Cortex of kidney (tissue), 1 donor: ENCODE measurements at places on chromosomes 6 and 20.

DNA sequence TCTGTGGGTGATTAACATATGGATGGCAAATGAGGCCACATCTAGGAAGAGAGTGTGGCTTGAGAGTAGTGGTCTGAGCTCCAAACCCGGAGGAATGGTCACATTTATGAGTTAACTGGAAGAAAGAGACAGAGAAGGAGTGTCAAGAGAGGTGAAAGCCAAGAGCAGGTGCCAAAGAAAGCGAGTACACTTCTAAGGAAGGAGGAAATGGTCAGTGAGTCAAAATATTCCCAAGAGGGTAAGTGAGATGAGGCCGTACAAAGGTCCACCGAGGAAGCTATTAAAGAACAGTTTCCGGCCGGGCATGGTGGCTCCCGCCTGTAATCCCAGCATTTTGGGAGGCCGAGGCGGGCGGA is 104.5 kb upstream of the RNF24 start:
- DNase-seq, result no peak

GRCh38 chr6:148723484-148723883 is 23.3 kb upstream of the UST start:
- no peak for DNase-seq

GRCh38 chr6:135600931-135601330 is 103.4 kb upstream of the AHI1 start:
- DNase-seq, result no peak

DNA sequence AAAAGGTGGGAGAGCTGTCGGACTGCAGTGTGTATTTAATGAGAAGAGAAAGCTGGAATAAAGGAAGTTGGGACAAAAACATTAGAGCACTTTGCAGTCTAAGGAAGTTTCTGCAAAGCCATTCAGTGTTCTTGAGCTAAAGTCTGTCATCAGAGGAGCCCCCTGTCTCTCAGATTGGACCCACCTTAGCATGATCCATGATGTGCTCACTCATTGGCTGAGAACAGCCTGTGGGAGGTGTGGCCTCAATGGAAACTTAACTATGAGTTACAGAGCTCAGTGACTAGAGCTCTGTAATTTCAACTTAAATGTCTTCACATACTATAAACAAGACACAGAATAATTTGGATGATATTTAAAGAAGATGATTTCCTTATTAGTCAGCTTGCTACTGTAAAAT is 437.0 kb downstream of the BTBD3 start:
- DNase-seq, result no peak

DNA sequence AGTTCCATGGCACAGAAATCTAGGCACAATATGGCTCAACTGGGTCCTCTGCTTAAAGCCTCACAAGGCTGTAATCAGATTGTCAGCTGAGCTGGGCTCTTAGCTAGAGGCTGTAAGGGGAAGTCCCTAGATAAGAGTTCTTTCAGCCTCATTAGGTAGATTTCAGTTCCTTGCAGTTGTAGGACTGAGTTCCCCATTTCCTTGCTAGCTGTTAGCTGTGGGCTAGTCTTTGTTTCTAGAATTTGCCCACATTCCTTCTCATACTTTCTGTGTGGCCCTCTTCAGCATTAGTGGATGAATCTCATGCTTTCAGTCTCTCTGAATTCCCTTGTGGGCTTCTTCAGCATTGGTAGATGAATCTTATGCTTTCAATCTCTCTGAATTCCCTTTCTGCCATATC is 71.0 kb upstream of the MRAP2 start:
- DNase-seq, result no peak

DNA sequence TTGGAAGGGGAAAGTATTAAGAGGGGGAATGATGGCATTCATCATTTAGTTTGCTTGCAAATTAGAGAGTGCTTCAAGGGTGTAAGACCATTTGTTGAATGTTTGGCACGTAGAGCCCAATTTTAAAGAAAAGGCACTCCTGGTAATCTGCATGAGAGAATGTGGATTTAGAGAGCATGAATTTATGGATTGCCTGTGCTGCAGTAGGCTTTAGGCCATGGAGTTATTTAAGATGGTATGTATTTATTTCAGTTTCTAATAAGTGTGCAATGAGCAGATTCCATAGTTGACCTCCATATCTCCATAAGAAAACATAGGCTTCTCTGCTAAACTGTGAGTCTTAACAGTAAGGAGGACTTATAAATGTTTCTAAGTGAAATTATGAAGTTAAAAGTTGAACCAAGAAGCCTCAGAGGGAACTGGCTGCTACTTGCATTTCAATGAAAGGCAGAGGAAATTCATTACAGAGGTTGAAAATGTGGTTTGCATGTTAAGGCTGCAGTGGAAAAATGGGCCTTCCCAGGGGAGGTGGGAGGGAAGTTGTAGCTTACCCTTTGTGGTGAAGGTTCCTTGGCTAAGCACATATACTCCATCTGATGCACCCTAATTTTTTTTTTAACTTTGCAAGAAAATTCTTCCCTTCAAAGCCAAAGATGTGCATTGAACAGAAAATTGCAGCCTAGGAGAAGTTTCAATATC is 134.2 kb downstream of the CARMIL1 start:
- no peak for DNase-seq

GRCh38 chr6:35402136-35402855 is 49.8 kb upstream of the FANCE start:
- no peak for DNase-seq

GRCh38 chr6:130303431-130303830 is 62.4 kb upstream of the TMEM200A start:
- no peak for DNase-seq

DNA sequence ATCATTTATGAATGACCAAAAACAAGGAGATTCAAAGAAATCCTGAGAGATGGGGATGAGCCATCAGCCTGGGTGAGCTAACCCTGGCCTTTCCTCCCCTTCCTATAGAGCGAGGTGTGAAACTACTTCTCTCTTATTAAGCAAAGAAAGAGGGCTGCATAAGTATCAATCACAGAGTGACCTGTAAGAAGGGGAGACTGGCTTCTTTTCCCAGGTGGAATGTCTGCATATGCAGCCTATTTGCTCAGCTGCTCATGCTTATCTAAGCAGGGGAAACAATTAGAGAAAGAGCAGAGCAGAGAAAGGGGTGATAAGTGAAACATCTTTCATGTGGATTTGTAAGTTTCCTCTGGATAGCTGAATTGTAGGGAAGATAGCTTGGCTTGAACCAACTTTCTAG is 160.0 kb downstream of the PKHD1 start:
- DNase-seq, result no peak

GRCh38 chr6:16482702-16483314 is 244.4 kb downstream of the GMPR start:
- no peak for DNase-seq

DNA sequence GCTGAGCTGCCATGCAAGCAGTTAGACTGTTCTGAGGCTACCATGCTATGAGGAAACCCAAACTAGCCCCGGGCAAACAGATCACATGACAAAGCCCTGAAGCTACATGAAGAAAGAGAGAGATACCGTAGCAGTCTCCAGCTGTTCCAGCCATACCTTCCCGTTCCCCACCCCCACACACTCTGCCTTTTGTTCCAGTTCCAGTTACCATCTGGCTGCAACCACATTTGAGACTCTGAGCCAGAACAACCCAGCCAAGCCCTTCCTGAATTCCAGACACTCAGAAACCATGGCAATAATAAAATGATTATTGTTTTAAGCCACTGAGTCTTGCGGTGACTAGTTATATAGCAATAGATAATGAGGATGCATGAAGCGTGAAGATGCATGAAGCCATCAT is 28.3 kb downstream of the RIN2 start:
- no peak for DNase-seq

DNA sequence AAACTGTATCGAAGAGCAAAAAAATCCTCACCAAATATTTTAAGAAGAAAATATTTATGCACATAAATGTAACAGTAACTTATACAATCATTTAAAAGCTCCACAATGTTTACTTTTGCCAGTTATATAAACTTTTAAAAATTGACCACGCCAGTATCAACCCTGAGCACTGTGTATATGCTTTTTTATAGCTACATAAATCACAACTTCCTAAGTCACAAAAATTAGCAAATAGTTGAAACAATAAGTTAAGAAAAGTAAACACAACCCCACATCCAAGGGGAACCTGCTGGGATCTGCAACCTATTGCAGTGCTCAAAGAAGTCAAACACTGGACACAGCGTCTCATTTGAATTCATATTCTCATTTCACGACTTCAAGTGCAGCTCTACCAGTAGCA is 89.8 kb upstream of the DST start:
- DNase-seq, result no peak

DNA sequence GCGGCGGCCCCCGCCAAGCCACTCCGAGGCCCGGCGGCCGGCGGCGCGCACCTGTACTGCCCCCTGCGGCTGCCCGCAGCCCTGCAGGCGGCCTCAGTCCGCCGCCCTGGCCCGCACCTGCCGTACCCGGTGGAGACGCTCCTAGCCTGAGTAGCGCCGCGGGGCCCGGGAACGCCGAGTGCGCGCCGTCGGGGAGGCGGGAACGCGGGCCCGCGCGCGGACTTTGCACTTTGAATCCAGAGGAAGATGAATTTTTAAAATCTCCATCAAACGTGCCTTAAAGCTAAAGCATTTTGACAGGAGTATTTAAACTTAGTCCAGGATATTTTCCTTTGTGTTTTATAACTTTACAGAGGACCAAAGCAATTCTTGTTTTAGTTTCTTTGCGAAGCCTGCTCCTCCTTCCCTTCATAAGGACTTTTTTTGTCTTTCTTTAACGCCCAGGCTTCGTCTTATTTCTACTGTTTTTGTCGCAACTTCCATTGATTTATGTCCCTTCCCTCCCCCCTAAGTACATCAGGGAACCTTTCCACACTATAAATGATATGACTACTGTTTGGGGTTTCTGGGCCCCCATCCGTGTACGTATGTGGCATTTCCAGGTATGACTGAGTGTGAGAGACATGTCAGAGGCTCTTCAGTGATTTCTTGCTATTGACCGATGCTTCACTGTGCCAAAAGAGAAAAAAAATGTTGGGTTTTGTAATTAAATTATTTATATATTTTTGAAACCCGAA is 2.0 kb downstream of the FOXQ1 start:
- DNase-seq, result no peak

DNA sequence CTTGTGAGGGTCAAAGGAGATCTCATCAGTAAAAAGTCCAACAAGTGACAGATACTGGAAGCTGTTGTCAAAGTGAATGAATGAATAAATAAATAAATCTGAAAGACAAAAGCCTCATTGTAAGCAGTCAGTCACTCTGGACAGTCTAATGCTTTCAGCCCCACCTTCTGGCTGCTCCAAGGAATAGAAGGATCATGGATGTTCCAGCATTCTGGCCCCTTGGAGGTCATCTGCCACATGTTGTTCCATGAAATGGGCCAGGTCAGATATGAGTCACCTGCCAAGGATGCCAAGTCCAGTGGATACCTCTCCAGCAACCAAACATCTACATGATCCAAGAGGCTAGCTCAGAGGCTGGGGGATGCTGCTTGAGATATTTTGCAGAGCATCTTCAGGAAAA is 185.6 kb downstream of the BMP7 start:
- DNase-seq, result no peak

GRCh38 chr6:75480425-75480824 is 13.2 kb downstream of the FILIP1 start:
- no peak for DNase-seq

GRCh38 chr6:159255434-159255951 is 86.3 kb downstream of the FNDC1 start:
- no peak for DNase-seq

- no peak for DNase-seq
Observed at GRCh38 chr6:111818539-111819226, 54.6 kb downstream of the FYN start.

GRCh38 chr20:61958773-61959700 is 106.6 kb downstream of the TAF4 start:
- DNase-seq, result no peak

GRCh38 chr6:91626911-91627310 is 1040.0 kb upstream of the MAP3K7 start:
- no peak for DNase-seq

GRCh38 chr6:26158076-26158580 is 70.9 kb downstream of the HFE start:
- no peak for DNase-seq

GRCh38 chr6:158662954-158663624 is 13.2 kb downstream of the SYTL3 start:
- DNase-seq, result no peak

DNA sequence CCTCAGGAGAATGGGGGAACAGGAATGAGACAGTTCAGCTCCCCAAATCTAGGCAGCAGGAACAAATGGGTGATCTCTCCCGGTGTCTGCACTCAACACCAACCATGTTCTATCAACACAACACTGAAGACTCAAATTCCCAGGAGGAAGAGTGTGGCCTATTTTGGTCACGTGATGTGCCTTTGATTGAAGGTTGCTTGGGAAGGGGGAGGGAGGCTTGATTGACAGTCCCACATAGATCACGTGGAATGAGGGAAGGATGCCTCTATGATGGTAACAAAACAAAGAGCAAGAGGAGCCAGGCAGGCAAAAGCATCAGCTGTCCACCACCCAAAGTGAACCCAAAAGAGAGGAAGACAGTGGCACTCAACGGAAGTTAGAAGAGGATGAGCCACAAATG is 364.8 kb downstream of the KIF16B start:
- DNase-seq, result no peak

DNA sequence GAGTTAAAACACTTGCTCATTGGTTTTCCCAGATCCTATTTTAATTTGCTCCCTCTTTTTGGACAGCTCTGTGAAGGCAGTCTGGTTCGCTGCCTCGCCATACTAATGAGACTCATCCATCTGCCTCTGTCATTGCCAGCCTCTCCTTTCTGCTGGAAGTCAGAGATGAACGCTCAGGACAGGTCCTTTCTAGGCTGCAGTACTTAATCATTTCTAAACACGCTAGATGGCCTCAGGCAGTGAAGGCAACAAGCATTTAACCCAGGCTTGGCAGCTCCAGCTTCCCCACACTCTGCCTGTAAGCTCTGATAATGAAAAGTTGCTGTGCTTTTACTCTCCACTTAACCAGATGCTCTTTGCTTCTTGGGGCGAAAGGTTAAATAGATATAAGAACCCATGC is 286.7 kb upstream of the POU3F2 start:
- DNase-seq, result no peak

- DNase-seq, result no peak
Observed at GRCh38 chr6:98724537-98724936, 109.8 kb upstream of the POU3F2 start.

GRCh38 chr20:12966468-12967085 is 42.2 kb upstream of the SPTLC3 start:
- no peak for DNase-seq

DNA sequence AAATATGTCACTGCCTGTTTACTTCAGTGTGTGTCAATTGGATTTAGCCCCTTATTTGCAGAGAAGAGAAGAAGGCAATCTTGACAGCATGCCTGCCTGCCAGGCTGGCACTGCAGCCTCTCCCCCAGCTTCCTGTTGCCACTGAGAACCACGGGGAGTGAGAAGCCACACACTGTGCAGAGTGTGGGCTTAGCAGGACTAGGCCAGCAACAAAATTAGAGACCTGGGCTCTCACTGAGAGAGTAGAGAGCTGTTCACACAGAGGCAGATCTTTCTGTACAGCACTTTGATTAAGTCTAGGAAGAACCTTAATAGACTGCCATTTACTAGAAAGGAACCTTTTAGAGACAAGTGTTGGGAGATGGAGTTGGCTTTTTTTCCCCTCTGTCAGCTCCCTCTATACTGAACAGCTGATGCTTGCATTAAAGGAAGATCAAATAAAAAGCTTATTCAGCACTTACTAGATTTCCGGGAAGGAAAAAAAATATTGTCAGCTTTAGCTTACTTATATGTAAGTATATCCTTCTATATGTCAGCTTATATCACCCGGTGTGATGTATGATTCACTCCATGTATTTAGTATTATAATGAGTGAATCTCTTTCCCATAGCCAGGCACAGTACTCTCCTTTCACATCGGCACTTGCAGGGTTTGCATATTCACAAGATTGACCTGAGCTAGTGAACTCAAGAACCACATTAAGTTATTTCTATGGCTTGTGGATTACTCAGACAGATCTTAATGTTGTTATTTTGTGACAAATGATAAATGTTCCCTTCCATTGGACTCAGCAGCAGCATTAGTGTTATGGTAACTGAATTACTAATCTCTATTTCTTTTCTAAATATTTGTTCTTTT is 851.0 kb upstream of the EPHA7 start:
- no peak for DNase-seq
